ENCODE measurements at places on chromosomes 3 and 15.

GRCh38 chr3:64651741-64652241, 36.0 kb downstream of the ADAMTS9 start:
- DNase-seq: peak; percentile 52

DNA sequence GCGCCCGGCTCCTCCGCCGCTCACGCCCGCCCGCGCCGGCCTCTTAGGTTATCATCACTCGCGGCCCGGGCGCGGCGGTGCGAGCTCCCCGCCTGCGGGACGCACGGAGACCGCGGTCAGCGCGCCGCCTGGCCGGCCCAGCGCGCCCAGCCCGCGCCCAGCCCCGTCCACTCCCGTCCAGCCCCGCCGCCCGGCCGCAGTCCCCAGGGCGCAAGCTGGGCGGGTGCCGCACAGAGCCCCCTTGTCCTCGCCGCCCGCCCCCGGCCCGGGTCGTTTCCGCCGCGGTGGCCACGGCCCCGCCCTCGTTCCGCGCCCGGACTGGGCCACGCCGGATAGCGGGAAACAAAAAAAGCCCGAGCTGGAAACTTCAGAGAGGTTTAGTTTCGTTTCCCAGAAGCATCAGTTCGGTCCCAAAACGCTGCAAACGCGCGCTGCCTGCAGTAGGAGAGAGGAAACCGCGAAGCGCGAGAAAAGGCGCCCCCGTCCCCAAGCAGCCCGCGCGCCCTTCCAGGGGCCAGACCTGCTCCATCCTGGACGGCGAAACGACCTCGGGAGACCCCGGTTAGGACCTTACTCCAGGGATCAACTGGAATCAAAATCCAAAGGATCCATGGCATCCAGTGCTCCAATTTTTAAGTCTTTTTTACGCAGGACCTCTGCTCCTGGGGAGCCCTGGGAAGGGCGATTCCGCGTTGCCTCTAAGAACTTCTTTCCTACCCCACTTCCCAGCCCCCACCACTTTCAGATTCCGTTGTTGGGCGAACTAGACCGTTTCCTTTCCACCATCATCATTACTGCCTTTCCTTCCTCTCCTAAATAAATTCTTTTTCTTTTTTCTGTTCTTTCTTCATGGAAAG, at the start of gene ATP10A:
Gene ATP10A (minus strand): TSS at position 217 of the 857 bp plus-strand sequence. CDS start 231 bp downstream, outside the sequence.
- peak; percentile 36 for DNase-seq

DNA sequence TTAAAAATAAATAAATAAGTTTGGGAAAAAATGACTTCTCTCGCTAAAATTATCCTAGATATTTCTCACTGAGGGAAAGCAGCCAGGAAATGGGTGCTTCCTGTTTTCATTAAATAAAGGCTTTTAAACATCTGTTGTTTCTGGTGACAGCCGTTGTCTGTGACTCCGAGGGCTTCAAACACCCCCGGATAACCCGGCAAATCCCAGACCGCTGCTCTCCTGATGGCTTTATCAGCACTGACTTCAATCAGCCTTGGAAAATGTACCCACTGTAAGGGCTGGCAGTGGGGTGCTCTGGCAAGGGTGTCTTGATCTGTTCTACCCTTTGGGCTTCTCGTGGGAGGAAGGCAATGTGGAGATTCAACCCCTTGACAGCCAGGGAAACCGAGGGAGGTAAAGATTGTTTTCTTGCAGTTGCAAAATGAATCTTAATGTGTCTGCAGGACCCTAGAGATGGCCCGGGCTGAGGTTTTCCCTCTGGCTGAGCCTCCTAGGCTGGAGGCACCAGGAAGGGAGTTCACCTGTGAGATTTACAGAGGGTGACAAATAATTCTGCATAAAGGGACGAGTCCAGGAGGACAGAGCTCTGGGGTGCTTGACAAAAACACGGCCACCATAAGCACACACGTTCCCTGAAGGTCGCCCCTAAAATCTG, 33.6 kb upstream of the SEC13 start:
- no peak for DNase-seq

DNA sequence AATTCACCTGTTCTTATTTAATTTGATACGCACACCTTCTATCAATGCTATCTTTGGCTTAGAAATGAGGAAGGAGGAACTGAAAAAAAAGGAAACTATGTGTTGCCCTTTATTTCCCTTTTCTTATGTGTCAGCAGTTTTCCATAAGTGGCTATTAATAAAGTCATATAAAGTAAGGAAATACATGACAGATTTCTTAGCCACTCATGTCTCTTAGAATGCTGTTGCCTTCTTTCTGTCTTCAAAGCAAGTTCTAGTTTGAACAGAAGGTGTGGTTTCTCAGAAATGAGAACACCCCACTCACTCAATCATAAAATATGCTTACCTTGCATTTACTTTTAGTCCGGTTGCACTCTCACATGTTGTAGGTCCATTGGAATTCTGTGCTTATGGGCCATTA, 640.5 kb upstream of the GRM7 start:
- no peak for DNase-seq

GRCh38 chr3:188911026-188911850, 260.5 kb upstream of the TPRG1 start:
- no peak for DNase-seq

- DNase-seq: no peak
Measured at GRCh38 chr3:120449251-120449650, 1.5 kb downstream of the FSTL1 start.

- DNase-seq: no peak
Measured at GRCh38 chr3:129890125-129890524, 3.4 kb downstream of the TMCC1 start.

GRCh38 chr3:128573707-128574162, 76.9 kb downstream of the RPN1 start:
- DNase-seq: no peak

DNA sequence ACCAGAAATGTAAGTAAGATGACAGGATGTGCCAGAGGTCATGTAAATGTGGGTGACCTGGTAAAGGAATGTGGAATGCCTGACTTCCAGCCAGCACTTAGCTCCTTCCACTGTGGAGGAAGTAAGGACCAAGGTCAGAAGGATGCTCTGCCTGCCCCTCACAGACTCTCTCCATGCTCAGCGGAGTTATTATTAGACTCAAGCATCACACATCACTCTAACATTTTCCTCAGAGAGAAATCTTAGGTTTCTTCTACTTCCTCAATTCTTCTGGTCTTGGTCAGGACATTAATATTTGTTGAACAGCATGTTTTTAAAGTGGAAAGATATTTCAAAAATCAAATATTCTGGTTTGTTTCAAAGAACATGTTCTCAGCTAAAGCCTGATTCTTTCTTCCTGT, 231.4 kb upstream of the WNT5A start:
- DNase-seq: peak; percentile 5
